Large intestine (tissue), 12 donors: ENCODE measurements at places on chromosomes 2 and 18.

DNA sequence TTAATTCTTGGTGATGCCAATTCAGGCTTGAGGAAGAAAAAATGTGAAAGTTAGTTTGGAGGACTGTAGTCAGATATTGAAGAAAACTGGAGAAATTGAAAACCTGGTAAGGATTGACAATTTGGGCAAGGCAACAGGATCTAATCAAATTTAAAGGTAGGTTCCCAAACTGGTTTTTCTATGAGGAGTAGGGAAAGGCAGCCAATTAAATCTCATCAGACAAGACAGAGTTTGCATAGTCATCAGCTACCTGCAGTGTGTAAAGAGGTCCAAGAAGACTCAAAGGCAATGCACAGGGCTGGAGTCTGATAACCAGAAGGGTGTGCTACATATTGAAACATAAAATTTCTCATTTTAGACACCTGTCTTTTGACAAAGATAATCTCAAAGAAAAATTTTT, 16.0 kb upstream of the CAB39 start:
- DNase-seq, result no peak

DNA sequence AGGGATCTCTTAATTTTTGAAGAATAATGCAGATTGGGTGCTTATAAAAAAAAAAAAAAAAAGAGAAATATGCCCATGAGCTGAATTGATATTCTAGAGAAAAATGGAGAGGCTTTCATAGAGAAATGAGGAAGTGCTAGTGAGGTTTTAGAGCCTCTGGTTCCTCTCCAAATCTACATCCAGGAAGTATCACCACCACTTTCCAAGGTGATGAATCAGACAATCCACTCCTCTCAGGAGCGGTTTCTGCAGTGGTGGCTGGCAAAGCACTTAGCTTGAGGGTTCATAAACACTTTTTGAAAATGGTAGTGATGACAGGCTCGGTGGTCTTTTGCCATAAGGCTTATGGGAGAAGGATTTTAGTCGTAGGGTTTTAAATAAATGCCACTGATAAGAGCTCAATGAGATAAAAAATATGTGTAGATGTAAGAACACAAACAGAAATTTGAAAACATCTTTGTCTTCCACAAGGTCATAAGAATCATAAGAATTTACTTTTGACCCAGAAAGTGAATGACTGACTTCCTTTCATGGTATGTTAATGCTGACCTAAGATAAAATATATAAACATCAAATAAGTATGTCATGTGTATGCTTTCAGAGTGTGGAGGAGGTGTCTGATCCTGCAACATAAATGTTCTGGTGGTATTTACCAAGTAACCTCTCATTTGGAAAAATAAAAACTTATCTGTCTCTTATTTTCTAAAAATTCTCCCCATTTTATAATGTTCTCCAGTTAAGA, 42.1 kb upstream of the DSG1 start:
- DNase-seq, result no peak

DNA sequence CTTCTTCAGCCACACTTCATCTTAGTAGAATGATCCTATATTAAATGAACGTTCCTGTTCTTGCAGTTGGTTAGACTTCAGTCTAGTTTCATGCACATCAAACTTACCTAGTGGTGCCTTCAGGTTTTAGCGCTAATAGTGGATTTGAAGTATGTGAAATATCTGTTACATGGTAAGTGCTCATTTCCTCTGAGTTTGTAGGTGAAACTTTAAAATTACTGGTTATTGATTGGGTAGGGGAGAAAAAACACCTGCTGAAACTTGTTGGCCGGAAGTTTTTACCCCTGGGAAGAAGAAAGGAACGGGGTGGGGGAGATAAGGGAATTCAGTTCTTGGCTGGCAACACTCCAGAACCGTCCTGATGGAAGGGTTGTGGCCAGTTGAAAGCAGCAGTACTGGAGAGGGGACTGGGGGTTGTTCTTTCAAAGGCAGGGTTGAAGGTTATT, 112.8 kb downstream of the SPTBN1 start:
- DNase-seq, result peak; percentile 84

GRCh38 chr2:111945444-111946293, 47.3 kb downstream of the MERTK start:
- DNase-seq, result peak; percentile 36

- DNase-seq, result no peak
These were observed 54.9 kb downstream of the XRCC5 start for GRCh38 chr2:216164087-216164486.

- no peak for DNase-seq
These were observed 109.8 kb upstream of the CHRNA1 start for GRCh38 chr2:174874085-174874484.

GRCh38 chr2:83572400-83572799, 886.7 kb downstream of the SUCLG1 start:
- no peak for DNase-seq

- no peak for DNase-seq
These were observed 109.8 kb upstream of the SEC11C start for GRCh38 chr18:59029663-59030429.

GRCh38 chr18:67211646-67212045, 304.9 kb downstream of the DSEL start:
- DNase-seq, result no peak

GRCh38 chr2:208065476-208065875, 40.1 kb upstream of the PLEKHM3 start:
- DNase-seq, result no peak

DNA sequence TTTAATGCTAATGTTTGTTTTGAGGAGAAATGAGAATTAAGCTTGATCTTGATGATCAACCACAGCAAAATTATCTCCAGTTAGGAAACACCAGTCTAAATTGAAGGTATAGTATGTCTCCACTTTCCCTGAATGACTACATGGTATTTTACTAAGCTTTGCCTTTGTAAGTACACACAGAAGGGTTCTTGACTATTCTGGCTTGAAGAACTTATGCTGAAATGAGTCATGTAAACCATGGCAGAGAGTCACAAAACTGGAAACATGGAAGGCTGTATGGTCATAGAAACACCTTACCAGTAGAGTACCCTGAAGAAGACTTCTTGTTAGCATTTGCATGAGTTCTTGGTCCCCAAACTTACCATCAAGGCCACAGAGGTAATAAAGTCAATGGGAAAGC, 250.5 kb downstream of the SLC8A1 start:
- no peak for DNase-seq

DNA sequence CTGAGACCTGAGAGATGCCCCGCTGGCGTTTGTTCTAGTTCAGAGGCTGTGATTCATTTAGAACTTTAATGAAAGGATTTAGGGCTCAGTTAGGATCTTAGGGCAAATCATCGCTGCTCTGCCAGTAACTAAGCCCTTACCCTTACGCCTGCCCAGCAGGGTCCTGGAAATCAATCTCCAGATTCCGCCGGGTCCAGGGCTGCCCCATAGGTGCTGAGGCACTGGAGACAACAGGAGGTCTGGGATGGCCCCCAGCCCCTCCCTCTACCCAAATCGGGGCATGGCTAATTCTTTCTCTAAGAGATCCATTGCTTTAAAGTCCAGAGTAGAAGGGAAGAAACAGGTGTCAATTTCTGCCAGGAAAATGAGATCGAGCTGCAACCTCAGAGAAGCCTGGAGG, 83.1 kb downstream of the SDC1 start:
- DNase-seq, result no peak

DNA sequence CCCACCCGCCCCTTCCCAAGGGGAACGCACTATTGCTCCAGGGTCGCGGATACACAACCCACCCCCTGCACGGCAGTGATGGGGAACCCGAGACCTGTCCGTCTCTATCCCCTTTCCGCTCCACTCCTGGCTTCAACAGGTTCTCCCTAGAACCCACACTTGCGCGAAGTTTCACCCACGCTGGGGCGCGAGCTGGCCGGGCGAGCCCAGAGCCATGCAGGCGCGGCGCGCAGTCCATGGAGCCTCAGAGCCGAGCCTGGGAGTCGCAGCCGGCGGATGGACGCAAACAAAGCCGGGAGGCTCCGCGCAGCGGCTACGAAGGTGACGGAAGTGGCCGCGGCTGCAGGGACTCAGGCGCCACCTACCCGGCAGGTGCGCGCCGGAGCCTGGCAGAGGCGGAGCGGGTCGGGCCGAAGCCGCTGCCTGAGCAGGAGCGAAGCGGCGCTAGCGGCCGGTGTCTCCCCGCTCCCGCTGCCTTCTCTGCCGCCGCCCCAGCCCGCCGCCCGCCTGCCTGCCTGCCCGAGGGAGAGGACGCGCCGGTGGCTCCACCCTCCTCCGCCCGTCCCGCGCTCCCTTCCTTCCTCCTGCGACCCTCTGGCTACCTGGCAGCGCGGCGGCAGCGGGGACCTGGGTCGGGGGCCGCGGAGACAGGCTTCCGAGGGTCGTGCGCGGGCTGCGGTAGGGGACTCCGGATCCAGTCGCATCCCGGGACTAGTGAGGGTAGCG, 14.0 kb downstream of the ALPG start:
- DNase-seq, result peak; percentile 59

DNA sequence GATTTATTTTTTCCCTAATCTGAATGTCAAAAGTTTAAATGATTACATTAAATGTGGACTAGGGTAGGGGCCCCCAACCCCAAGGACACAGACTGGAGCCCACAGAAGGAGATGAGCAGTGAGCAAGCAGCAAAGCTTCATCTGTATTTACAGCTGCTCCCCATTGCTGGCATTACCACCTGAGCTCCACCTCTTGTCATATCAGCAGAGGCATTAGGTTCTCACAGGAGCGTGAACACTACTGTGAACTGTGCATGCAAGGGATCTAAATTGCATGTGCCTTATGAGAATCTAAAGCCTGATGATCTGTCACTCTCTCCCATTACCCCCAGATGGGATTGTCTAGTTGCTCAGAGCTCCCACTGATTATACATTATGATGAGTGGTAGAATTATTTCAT, 3.8 kb downstream of the MOB1A start:
- DNase-seq, result no peak

DNA sequence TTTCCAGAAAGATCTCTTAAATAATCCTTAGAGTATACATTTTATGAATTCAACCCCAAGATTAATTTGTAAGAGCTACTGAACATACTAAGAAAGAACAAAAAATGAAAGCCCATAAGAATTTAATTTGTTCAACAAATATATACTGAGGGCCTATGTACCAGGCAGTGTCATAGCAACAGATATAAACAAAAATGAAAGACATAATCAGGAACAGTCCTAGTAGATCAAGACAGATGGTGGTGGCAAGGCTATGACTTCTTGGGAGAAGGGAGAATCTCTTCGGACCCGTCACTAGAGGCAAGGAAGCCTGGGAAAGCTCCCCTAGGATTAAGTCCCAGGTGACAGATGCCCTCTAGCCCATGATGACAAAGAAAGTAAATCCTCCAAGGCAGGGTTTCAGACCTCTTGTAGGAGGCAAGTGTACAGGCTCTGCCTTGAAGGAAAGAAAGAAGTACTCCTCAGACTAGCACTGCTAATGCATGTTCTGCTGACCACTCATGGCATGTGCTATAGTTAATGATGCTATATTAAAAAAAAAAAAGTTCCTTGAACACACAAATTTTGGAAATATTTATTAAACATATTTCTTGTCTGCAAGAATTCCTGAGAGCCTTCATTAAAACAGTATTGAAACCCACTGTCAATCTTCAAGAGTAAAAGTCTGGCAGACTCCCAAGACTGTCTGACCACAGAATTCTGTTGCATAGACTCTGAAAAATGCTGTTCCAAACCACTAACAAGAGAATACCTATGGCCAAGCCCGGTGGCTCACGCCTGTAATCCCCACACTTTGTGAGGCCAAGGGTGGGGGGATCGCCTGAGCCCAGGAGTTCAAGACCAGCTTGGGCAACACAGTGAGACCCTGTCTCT, 31.5 kb downstream of the NOL10 start:
- DNase-seq, result no peak

GRCh38 chr2:74076074-74076470, 71.6 kb downstream of the BOLA3 start:
- DNase-seq, result no peak

DNA sequence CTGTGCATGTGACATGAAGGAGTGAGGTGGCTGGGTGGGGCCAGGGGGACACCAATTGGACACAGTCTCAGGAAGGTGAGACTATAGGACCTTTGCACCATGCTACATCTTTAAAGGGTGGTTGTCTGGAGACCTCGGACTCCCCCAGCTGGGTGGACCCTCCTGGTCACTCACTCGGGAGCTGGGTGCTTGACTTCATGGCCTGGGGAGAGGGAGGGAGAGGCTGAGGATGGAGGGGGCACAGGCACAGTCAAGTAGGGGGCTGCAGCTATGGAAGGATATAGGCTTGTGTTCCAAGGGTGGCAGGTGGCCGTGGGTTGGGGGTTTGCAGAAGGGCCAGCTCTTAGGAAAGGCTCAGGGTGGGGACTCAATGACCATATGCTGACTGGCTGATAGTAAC, 7.1 kb upstream of the CELF4 start:
- no peak for DNase-seq

GRCh38 chr18:22170421-22171257, 1.2 kb downstream of the GATA6 start:
- DNase-seq, result no peak

DNA sequence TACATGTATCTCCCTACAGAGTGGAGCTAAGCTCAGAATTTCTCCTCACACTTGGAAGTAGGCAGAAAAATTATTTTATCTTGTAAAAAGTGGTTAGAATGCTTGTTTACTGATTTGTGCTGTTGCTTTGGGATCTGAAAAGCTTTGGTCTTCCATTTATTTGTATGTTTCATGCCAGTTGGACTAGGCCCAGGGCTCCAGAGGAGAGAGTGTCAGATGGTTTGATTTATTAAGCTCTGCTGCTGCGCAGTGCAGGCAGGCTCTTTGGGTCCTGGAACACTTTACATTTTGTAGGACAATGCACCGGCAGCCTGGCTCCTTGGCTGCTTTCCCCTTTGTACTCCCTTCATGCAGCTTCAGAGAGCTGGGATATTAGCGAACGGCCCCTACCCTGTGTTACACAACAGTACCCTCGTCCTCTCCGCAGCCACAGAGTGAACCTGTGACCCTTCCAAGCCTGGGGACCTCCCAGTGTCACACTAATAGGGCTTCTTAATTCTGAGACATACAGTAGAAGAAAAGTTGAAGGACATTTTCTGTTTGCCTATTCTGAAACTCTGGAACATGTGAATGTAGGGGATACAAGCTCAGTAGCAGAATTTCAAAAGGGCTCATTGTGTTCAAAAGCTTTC, 56.7 kb upstream of the EML6 start:
- DNase-seq, result peak; percentile 22

- DNase-seq, result peak; percentile 9
These were observed 56.1 kb downstream of the SF3B1 start for GRCh38 chr2:197378494-197379307.

- peak; percentile 60 for DNase-seq
These were observed 17.2 kb upstream of the HK2 start for GRCh38 chr2:74816540-74817303.

DNA sequence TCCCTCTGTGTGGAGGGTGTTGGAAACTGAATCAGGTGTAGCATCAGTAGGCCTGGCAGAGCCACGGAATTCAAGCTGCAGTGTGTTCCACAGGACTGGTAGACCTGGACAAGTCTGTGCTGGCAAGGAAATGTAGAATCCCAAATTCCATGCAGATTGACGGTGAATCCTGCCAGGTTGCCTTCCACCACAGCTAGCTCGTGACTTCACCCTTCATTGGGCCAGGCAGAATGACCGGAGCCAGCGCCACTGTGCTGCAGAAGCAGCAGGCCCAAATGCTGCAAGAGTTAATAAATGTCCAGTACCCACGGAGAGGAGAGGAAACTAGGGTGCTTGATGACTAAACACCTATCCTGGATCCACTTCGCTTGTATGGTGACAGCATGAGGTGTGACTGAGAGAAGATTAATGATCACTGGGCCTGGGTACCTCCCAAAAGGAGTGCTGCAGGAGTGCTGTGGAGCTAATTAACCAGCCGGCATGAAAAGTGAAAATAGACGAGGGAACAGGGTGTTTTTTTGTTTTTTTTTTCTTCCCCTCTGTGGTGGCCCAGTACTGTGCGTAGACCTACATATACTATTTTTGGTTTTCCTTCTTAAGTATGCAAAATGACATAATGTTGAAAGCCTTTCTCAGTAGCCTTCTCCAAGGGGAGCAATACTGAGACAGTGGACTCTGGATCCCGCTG, 122.2 kb downstream of the TANC1 start:
- DNase-seq, result no peak

GRCh38 chr2:216292886-216293301, 79.4 kb downstream of the MARCHF4 start:
- DNase-seq, result no peak
